ENCODE measurements at places on chromosomes 5 and 9.

GRCh38 chr5:138138949-138139780 lies at the start of gene NME5:
Gene NME5 (minus strand): TSS chr5:138139428. CDS start chr5:138138780, 648 bp downstream.
- peak; percentile 82 for DNase-seq

- DNase-seq: no peak
Measured at GRCh38 chr5:17794201-17794600, 159.9 kb downstream of the TAF11L14 start.

GRCh38 chr5:88485531-88485930 lies 216.9 kb upstream of the TMEM161B start:
- no peak for DNase-seq

DNA sequence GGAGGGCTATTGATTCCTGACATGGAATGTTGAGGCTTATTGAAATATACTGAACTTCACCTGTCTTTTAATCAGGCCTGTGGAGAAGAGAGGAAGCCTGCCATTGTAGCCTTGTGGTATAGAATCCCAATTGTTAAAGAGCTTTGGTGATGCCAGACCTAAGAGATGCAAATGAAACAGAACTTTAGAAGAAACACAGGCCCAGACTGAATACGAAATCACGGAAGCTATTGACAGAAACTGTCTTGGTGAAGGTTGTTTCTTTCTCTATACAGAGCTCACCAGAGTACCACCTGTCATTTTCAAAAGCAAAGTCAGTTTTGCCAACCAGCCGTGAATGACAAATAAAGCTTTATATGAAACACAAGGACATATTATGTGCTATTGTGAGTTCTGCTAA lies 660.3 kb downstream of the ISL1 start:
- no peak for DNase-seq

DNA sequence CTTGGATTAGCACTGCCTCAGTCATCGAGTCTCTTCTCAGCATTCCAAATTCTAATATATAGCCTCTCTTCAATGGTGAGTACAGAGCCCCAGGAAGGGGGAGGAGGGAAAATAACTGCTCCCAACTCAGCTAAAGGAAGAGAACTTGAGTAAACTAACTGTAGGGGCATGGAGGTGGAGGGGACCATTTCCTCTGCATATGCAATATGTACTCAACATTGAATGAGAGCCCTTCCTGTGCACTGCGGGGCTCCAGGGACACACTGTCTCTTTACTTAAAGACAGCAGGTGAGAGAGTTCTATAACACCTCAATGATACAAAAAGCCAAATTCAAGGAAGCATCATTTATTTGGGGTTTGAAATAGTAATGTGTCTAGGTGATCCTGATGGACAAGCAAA lies 75.1 kb downstream of the GNAQ start:
- DNase-seq: no peak

DNA sequence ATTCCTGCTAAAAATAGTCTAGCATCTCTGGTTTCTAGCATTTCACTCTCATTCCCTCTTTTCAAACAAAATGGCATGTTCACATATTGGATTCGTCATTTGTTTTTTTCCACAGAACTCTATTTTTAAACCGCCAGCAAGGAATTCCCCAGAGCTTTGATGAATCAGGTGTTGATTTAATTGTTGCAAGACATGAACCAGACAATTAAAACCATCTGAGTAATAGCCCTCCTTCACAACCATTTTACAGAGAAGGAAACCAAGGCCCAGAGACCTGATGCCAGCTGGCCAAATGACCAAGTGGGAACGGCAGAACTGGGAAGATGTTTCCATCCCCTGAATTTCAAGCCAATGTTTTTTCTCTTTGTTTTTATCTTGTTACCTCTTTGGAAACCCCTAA lies 167.0 kb downstream of the CAAP1 start:
- DNase-seq: no peak

GRCh38 chr9:108257382-108257781 lies 598.4 kb downstream of the ACTL7B start:
- DNase-seq: no peak

DNA sequence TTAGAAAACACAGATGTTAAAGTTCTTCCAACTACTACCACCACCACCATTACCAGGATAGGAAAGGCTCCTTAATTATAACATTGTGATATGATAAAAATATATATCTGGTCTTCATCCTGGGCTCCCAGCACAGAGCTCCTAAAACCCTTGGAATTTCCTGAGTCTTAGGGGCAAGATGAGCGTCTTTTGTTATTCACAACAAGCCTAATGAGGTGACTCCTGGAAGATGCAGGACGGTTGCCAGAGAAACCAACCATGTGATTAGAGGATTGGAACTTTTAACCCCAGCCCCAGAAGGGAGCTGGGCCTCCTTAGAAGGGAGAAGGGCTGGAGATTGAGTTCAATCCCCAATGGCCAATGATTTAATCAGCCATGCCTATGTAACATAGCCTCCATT lies 148.0 kb upstream of the ADRA1B start:
- DNase-seq: no peak

- DNase-seq: no peak
Measured at GRCh38 chr9:107870927-107871680, 381.5 kb upstream of the KLF4 start.

- no peak for DNase-seq
Measured at GRCh38 chr5:122924203-122924602, 78.8 kb downstream of the SNX24 start.

DNA sequence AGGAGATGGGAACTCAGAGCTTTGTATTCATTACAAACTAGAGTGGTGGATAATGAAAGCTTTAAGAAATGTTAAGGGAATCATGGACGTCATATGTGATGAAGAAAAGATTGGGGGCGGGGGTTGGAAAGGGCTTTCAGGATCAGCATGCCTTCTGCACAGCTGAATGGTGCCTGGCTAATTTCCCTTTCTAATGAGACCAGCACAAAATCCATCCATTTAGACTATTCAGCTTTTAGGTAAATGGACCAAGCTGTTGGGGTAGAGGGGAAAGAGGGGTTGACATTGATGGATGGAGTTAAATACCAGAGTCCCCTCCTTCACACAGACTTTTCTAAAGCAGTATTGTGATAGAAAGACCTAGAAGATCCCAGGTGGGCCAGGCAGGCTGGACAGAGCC lies 737.9 kb upstream of the WWC1 start:
- DNase-seq: no peak

DNA sequence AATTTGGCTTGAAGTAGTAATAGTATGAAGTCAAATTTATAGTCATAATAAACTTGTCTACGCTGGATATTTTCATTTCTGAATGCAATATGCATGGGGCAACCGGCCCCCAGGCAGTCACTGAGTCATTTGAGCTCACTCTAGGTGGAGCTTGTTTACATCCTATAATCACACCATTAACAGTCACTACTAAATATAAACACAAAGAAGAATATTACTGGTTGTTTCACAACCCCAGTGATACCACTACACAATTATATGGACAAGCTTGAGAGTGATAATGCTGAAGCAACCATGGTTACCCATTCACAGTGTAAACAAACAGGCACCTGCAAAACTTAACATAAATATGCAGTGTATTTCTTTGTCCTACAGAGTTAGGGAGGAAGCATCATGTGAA lies 68.7 kb downstream of the MARCHF3 start:
- no peak for DNase-seq

DNA sequence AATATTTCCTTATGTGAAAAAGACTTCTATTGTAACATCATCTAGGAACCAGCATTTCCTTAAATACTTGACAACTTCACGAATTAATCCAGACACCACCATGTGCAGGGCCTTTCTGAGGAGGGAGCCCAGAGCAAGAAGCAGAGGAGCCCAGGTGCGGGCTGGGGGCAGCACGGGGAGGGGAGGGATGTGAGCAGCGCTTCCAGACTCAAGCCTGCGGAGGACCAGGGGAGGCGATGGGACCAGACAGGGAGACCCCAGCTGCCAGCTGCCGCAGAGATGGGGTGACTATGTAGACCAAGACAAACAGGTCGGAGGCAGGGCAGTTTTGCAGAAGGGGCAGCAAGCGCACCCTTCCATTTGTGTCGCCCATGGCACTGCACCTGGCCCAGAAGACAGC lies 596.1 kb downstream of the IRX1 start:
- DNase-seq: no peak

DNA sequence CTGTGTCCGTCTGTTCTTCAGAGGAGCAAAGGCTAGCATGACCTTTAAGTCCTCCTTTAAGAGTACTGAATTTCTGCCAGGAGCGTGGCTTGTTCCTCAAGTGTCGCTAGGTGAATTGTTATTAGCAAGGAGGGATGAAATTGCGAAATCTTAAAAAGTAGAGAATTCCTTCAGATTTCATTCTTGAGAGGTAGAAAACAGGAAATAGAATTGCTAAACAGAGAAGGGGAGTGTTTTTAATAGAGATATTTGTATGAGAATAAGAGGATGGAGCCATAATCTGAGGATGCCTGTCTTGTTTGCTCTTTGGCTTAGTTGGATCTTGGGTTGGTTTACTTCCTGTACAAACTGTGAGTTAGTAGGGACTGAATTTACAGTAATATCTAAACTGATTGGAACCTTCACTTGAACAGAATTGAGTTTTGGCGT lies 39.2 kb downstream of the EXOSC2 start:
- DNase-seq: no peak

DNA sequence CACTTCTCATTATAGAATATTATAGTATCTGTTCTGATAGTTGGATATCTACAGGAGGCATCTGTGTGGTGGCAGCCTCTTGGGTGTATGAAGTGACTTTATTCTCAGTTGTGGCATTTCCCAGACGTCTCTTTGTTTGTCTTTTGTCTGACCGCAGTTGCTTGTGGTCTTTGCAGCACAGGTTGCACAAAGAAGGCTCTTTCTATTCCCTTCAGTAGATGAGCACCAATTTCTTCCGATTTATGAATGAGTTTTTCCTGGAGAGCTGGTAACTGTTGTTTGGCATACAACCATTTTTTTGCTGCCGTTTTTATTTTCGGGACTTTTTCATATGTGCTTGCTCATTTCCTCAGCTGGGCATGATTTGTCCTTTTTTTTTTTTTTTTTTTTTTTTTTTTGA lies 56.4 kb upstream of the MYO10 start:
- no peak for DNase-seq

- no peak for DNase-seq
Measured at GRCh38 chr9:75826314-75826713, 64.2 kb upstream of the PCSK5 start.

DNA sequence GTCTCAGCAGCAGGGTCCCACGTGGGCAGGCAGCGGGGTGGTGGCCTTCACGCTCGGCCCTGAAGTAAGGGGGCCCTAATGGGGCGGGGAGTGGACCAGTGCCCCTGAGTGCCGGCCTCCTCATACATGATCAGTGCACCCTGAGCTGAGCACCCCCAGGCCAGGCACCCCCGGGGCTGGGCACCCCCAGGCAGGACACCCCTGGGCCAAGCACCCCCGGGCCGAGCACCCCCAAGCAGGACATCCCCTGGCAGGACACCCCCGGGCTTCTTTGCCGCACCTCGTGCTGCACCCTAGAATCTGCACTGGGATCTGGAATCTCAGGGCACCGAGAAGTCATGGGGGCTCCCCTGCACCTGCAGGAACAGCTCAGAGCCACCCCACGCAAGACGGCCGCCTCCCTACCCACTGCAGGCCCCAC lies 51.4 kb downstream of the EXD3 start:
- DNase-seq: no peak

- DNase-seq: peak; percentile 65
Measured at GRCh38 chr5:14108170-14108996, 34.8 kb upstream of the TRIO start.

DNA sequence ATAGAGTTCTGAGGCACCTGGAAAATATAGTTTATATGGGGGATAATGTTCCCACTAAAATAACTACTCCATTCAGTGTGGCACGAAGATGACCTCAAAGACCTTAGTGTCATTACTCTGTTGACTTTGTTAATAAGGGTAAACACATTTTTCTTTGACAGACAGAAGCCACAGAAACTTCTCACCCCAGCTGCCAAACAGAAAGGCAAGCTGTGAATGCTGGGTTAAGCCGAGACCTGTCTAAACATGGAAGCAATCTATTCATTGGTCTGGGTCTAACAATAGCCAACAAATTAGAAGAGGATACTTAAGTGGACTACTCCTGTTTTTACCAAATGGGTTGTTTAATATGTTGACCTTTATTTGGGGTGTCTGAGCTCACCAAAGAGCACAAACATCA lies 171.4 kb downstream of the TLE1 start:
- no peak for DNase-seq

DNA sequence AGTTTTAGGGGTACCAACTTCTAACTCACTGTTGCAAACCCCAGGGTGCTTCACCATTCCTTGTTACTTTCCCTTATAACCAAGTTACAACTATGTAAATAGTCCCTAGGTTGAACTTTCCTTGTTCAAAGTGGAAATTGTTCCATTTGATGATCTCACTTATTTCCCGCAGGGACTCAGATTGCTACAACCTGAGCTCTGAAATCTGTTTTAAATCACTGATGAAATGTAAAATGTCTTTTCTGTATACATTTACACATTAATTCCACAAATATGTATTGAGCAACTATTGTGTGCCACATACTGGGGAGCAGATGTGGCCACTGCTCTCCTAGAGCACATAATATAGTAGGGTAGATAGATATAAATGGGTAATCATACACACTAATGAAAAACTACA lies 69.1 kb upstream of the TARS1 start:
- DNase-seq: no peak

DNA sequence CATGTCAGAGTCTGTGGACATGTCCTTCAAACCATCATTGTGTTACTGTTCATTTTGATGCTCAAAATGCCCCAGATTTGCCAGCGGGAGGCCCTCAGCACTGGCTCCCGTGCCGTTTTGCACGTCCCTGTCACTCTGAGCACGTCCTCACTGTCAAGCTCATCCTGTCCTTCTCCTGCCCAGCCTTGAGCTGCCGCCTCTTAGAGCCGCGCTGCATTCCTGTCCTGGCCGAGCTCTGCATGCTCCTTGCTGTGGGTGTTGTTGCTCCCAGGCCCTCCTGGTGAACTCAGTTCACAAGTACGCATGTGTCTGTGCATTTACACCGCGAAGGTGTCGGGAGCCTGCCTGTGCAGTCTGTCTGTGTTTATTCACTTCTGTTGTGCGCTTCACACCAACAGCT lies 62.2 kb downstream of the WNK2 start:
- no peak for DNase-seq
